Left ventricle myocardium inferior (tissue), 1 donor: ENCODE measurements at places on chromosomes 5 and 9. TPM values are rescaled to one million over a fixed set of nuclear protein-coding genes. Genes with fewer than 3 reads are reported as not detected.

DNA sequence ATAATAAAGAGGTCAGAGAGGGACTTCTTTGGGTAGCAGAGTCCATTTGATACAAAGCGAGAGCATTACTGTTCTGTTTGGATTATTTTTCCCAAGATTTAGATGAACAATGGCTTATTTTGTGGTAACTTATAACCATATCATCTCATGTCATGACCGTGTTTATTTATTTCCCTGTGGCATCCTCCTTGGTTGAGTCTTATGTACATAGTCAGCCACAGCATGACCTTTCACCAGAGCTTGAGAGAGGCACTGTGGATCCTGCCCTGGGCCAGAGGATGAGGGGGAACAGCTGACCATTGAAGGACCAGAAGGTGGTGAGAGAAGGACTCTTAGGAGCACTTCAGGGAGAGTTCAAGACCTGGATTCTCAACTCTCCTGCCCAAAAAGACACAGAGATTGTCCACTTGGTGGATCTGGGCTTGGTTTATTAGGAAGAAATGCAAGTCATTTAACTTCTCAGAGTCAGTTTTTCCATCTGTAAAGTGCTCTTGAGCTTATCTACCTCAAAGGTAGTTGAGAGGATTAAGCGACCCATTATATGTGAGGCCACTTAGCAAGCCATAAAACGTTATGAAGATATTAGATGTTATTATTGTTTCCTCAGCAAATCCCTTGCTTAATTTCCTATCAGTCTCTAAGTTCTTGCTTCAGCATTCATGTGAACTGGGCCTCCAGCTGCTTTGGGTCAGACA is 51.4 kb downstream of the PPIC start:
- DNase-seq: no peak

TRIM7 gene
- total RNA-seq: 6.4 TPM

SLC6A18 gene
- total RNA-seq: not detected

TICAM2 gene
- total RNA-seq: 2.3 TPM

ZNF454 gene
- 2.6 TPM for total RNA-seq

ANKRD18B gene
- total RNA-seq: not detected
